ENCODE measurements at places on chromosomes 2 and 18.
A peak's percentile ranks its signal among the peaks of the same experiment; 100 is the strongest.

DNA sequence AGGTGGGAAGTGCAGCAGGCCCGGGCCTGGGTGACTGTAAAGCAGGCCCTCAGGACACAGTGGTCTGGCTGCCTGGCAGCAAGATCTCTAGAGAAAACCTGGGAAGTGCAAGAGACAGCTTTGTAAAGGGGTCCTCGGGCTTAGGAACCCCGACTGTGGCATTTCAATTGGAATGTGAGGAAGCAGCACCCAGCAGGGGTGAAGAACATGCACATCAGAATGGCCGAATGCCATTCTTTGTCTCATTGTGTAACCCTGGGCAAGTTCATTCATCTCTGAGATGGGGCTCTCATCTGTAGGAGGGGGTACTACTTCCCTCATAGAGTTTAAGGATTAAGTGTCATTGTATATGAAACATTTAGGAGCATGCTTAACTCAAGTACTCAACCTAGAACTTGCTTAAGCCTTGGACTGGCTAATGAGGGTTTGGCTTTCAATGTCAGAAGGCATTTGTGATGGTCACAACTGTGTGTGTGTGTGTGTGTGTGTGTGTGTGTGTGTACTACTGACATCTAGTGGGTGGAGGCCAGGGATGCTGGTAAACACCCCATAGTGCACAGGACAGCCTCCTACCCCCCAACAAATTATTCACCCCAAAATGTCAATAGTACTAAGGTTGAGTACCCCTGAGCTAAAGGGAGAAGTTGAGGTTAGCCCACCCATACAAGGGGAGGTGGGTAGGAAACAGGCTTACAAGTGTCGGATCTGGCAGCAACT is 29.3 kb downstream of the MEX3C start:
- no peak for DNase-seq

DNA sequence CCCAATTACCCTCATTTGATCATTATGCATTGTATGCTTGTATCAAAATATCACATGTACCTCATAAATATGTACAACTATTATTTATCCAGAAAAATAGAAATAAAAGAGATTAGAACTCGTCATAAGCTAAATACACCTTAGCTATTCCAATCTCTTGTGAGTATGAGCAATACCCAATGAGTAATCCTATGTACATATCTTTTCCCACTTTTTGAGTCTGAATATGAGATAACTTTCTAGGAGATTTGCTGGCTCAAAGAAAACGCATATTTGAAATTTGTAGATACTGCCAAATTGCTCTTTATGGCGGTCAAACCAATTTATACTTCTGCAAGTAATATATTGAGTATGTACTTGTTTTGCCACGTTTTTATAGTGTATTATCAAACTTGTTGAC is 24.1 kb downstream of the PRKD3 start:
- no peak for DNase-seq

DNA sequence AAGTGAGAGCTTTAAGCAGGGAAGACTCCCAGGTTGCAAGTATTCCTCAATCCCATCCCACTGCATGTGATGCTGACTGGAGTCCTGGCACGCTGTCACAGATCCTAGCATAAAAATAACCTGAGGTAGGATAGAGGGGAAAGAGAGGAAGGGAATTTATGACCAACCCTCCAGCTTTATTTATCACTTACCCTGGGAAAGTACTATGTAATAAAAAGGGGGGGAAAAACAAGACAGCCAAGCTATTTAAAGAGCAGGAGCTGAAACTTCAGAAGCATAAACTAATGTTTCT is 122.2 kb downstream of the SLC8A1 start:
- DNase-seq, result no peak

DNA sequence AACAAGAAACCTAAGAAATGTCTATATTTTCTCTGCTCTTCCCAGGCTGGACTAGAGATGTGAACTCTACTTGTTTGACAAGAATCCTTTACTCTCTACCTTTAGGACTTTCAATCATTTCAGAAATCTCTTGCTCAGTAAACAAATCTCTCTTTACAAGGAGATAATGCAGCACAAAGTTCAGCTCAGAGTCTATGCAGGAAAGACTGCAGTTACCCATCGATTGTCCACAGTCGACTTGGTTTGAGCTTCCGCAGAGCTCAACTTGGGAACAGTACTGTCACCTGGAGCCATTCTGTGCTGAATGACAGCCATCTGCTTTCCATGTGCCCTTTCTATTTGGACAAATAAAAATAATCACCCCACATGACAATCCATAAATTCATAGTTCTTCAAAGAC is 259.7 kb upstream of the STON1 start:
- no peak for DNase-seq

DNA sequence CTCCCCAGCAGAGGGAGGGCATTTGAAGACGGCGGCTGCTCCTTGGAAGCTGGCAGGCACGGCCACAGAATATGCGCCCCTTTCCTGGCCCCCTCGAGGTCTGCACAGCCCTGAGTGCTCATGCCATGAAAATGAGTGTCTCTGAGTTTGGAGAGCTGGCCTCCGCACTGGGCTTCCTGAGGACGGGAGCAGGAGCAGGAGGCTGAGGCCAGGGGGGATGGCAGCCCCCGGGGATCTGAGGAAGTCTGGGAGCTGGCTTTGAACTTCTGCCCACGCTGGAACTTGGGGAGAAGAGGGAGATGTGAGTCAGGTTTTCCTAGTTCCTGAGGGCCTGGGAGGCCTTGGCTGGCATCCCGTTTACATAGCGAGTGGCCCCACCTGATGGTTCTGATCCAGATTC is 47.0 kb downstream of the RRM2 start:
- DNase-seq, result no peak

- DNase-seq, result no peak
Observed at GRCh38 chr2:106833256-106833655, 52.7 kb downstream of the ST6GAL2 start.

DNA sequence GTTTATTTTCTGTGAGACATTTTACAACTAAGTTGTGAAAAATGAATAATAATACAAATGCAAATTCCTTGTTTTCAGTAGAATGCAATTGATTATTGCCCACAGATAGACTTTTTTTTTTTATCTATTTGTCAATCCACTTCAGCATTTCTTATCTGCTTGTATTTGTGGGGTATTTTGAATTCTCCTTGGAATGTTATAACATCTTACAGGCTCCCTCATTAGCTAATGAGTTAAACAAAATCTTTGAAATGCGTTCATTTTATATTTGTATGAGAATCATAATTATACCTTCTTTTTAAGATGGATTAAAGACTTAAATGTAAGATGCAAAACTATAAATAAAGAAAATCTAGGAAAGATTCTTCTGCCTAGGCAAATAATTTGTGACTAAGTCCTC is 114.2 kb downstream of the CALCRL start:
- DNase-seq, result no peak

DNA sequence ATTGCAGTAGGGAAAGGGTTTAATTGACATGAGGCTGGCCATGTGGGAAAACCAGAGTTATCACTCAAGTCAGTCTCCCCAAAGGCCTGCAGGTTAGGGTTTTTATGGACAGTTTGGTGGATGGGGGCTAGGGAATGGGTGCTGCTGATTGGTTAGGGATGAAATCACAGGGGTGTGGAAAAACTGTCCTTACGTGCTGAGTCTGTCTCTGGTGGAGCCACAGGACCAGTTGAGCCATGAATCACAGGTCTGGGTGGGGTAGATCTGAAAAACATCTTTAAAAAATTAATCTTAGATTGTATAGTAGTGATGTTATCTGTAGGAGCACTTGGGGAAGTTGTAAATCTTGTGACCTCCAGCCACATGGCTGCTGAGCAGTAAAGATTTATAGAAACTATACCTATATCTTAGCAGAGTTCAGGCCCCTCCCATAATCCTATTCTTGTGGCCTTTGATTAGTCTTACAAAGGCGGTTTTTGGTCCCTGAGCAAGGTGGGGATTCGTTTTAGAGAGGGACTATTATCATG is 139.6 kb downstream of the COMMD1 start:
- no peak for DNase-seq

DNA sequence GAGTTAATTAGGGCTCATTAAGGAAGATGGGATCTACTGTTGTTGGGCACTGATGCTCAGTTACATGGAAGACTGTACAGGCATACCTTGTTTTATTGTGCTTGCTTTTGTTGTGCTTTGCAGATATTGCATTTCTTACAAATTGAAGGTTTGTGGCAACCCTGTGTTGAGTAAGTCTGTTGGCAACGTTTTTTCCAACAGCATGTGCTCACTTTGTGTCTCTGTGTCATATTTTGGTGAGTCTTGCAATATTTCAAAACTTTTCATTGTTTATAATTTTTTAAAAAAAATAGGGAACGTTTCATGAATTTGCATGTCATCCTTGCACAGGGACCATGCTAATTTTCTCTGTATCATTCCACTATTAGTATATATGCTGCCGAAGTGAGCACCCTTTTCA is 15.6 kb downstream of the PHLPP1 start:
- no peak for DNase-seq

DNA sequence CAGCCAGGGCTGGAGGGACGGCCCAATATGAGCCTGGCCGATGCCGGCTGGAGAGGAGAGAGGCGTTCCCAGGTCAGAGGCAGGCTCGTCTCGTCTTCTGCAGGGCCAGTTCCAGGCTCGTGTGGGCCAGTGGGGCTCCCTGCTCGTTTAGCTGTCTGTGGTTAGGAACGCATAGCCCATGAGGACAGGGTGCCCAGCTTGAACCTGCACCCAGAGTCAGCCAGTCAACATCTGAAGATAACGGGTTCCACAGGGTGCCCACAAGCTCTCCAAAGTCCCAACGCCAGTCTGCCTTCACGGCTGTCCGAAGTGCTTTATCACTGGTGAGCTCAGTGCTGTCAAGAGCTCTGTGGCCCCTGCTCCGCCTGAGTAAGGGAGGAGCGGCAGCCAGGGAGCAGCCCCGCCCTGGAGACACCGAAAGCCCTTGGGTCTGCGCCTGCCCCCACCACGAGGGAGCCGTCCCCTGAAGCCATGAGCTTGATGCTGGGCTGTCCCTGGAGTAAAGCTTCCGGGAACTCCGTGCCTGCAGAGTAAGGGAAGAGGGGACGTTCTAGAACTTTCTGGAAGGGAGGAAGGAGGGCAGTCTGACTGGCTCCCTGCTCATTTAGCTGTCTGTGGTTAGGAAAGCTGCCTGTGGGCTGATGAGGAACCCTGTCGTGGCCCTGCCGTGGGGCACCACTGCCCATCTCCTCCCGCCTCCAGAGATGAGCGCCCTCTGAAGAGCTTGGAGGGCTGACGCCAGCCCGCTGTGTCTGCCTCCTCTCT is 2.7 kb upstream of the HSBP1L1 start:
- no peak for DNase-seq

GRCh38 chr2:110772383-110772755 is 40.0 kb downstream of the ACOXL start:
- DNase-seq, result no peak

DNA sequence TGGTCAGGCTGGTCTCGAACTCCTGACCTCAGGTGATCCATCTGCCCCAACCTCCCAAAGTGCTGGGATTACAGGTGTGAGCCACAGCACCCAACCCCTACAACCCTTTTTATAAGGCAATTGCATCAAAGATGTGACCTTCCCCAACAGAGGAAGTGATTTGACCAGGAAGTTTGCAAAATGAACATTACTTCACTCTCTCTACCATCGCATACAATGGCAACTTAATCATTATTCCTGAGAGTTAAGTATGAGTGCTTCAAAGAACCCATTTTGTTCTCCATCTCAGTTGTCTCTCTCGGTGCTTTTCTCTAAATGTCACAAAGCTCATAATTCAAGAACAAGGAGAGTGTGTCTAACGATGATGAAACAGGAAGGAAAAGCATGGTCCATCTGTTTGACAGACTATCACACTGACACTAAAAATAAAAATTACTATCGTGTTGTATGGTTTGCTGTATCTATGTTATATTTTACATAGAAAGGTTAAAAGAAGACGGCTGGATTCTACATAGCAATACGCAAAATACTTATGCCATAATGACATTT is 18.1 kb upstream of the CREG2 start:
- no peak for DNase-seq

DNA sequence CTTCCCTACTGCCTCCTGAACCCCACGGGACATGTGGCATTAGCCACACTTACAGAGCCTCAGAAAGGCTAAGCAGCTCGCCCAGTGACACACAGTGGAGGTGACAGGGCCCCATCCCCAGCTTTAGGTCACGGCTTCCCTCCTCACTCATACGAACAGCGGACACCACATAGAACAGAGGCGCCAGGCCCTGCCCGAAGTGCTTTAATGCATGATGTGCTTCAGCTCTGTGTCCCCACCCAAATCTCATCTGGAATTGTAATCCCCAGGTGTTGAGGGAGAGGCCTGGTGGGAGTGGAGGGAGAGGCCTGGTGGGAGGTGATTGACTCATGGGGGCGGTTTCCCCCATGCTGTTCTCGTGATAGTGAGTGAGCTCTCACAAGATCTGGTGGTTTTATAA is 135.3 kb downstream of the PTGR3 start:
- no peak for DNase-seq

DNA sequence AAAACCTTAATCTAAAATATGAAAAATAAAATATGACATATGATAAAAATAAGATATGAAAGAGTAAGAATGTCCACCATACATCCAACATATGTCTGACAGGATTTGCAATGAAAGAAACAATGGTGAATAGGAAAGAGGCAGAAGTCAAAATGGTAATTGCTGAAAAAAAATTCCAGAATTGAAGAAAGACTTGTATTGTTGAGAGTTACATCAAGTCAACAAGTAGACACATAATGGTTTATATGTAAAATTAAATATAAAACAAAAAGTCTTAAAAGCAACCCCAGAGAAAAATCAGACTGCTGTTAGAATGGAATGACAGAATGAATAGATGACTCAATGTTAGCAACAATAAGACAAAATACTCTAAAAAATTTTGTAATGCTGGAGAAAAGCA is 255.1 kb downstream of the DOK6 start:
- DNase-seq, result no peak

- no peak for DNase-seq
Observed at GRCh38 chr18:77178559-77178958, 46.0 kb upstream of the MBP start.

GRCh38 chr2:231250146-231250545 is 51.7 kb downstream of the ARMC9 start:
- DNase-seq, result no peak

- no peak for DNase-seq
Observed at GRCh38 chr2:111252436-111252835, 131.7 kb downstream of the BCL2L11 start.

DNA sequence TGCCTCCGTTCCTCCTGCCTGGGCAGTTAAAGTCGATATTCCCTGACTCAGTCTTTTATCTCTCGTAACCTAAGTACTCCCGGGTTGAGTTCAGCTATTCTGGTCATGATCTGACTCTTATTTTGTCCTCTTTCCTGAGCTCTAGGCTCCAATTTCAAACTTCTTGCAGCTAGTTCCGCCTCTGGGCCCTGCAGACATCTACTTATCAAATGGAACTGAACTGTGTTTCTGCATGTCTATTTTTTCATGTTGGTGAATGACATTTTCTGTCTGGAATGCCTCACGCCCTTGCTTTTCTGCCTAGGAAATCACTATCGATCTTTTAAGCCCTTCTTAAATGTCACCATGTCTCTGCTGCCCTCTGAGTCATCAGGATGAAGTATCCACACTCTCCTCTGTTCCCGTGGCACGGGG is 101.5 kb downstream of the VAPA start:
- peak; percentile 7 for DNase-seq

DNA sequence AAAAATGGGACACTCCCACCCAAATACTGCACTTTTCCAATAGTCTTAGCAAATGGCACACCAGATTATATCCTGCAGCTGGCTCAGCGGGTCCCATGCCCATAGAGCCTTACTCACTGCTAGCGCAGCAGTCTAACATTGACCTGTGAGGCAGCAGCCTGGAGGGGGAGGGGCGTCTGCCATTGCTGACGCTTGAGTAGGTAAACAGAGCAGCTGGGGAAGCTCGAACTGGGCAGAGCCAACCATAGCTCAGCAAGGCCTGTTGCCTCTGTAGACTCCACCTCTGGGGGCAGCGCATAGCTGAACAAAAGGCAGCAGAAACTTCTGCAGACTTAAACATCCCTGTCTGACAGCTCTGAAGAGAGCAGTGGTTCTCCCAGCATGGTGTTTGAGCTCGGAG is 110.4 kb downstream of the CTIF start:
- DNase-seq, result peak; percentile 44

Data from left lobe of liver (tissue), 2 donors.